ENCODE measurements at places on chromosomes 5 and 9. TPM values are rescaled to one million over a fixed set of nuclear protein-coding genes. Genes with fewer than 3 reads are reported as not detected.

- DNase-seq = no peak
These were observed 266.5 kb upstream of the ADAMTS16 start for GRCh38 chr5:4873652-4874051.

DNA sequence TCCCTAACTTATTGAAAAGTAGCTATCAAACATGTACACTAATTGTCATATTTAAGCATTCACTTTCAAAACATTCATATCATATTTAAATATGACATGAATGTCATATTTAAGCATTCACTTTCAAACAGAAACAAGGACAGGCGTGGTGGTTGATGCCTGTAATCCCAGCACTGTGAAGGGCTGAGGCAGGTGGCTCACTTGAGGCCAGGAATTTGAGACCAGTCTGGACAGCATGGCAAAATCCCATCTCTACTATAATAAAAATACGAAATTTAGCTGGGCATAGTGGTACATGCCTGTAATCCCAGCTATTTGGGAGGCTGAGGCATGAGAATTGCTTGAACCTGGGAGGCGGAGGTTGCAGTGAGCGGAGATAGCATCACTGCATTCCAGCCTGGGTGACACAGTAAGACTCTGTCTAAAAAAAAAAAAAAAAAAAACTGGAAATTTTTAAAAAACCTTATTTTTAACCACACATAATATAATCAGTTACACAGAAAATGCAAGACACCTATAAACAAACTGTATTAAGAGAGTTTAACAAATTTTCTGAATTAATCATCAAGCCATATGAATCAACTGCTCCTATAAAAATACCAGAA is 88.1 kb downstream of the LPAR1 start:
- no peak for DNase-seq

- no peak for DNase-seq
These were observed 202.6 kb downstream of the ADAMTSL1 start for GRCh38 chr9:18676525-18676924.

The CCDC152 gene
- not detected for total RNA-seq

The RAB3C gene
- 21.7 TPM for total RNA-seq

- DNase-seq = no peak
These were observed 60.0 kb downstream of the MCTP1 start for GRCh38 chr5:95224701-95225459.

DNA sequence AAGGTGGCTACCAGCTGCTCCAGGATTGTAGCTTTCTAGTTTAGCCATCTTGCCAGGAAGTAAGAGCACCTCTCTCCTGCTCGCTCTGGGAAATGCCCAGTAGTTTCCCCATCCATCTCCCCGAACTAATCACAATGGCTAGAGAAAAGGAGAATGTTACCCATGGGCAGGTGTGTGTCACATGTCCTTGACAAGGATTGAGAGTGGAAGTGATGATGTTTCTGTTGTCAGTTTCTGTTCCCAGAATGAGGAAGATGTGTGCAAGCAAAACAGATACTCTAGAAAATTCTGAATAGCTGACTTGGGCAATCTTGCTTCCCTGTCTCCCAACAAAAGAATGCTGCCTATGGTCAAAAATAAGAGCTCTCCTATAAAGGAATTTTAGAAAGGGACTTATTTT is 429.5 kb downstream of the EBF1 start:
- no peak for DNase-seq

The NPM1 gene
- total RNA-seq = 2,574 TPM

DNA sequence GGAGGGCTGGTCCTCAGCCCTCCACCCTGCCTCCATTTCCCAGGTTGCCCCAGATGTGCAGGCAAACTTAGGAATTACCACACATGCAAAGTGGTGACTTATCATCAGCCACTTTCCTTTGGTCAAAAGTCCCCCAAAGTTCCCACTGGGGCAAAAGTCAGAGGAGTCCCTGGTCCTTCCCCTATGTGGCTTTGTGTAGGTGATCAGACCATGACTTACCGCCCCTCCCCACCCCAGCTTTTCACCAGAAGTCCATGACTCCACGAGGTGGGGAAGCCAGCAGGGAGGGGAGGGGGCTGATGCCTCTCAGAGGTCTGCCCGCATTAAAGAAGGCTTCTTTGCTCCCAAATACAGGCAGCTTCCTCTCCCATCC is 5.8 kb downstream of the TRAF1 start:
- DNase-seq = no peak

- no peak for DNase-seq
These were observed 123.1 kb upstream of the SV2C start for GRCh38 chr5:75960129-75960528.

The SETD9 gene
- 21.2 TPM for total RNA-seq

DNA sequence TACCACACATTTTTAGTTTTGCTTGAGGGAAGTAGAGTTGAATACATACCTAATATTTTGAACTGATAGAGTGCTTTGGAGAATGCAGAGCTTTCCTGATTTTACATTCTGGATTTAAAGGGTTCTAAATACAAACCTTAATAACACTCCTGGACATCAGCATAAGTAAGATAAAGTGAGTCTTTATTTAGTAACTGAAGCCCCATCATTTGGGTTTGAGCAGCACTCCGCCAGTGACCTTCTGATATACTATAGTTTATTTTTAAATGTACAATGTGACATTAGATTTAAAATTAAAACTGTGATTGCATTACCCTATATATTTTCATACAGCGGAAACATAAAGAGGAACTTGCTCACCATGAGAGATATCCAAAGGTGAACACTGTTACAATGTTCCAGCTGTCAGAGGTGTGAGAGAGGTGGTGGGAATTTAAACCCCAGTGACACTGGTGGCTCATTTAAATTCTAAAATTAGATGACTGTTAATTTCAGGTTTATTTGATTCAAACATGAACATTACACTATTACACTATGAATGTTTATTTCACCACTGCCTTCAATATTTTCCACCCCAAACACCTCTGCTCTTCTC is 203.0 kb upstream of the PCSK5 start:
- no peak for DNase-seq

The PCDHGA6 gene
- total RNA-seq = 0.52 TPM

The LAMC3 gene
- total RNA-seq = 4.0 TPM

The SMIM32 gene
- total RNA-seq = 0.18 TPM

DNA sequence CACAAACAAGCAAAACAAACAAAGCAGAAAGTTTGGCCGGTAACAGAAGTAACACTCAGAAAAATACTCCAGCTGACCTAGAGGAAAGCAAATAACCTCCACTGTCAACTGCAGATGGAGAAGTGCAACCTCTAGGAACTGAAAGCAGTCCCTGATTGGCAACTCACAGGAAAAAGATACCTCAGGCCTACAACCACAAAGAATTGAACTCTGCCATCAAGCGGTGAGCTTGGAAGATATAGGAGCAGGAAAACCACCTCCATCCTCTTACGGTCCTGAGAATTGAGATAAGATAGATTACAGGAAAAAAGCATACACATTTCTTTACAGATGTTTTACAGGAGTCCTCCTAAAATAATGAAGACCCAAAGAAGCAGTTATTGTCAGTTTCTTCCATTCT is 184.5 kb downstream of the PDZD2 start:
- no peak for DNase-seq

- no peak for DNase-seq
These were observed 7.0 kb downstream of the MAMDC4 start for GRCh38 chr9:136858844-136859757.

The GLRX gene
- 10.4 TPM for total RNA-seq

GRCh38 chr9:69036309-69036708 is 757 bp downstream of the FXN start:
- no peak for DNase-seq

DNA sequence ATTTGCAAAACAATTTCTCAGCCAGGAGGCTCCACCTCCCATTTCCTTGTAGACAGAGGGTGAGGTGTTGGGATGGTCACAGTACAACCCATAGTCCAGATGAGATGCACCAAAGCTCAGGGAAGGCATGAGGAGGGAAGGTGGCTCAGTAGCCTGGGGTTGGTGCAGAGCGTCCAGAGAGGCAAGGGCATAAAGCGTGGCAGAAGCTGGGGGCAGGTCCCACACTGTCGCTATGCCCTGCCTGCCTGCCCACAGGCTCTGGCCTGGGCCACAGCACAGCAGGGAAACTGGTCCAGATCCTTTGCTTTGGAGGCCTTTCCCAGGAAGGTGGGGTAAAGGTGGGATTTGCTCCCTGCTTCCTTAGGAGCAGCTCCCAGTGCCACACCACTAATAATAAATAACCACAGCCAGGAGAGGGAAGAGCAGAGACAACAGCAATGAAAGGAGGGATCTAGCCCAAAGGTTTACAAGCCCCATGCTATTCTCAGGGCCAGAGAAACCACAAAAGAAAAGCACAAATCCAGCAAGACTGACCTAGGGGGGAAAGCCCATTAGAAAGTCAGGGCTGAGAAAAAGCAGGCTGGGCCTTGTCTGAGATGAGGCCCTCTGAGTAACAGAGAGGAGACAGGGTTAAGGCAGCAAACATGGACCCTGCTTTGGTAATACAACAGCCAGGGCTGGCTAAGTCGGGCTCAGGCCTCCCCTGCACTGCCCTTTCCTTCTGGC is 27.2 kb downstream of the PCDHGC5 start:
- DNase-seq = no peak

- no peak for DNase-seq
These were observed 128.3 kb downstream of the MLLT3 start for GRCh38 chr9:20494035-20494434.

The RNF44 gene
- 93.8 TPM for total RNA-seq

DNA sequence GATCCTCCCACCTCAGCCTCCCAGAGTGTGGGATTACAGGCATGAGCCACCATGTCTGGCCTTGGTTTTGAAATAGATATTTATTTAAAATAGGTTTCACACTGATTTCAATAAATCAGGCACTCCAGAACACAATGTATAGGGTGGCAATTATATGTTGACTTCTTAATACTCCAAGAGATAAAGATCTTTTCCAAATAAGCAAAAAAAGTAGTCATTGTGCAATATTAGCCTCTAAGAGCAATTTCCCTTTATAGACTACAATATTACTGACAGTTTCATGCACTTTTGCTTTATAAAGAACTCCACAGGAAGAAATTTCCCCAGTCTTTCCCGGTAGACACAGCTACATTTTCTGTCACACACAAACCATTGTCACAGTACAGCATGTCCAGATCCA is 23.4 kb upstream of the RUFY1 start:
- DNase-seq = no peak
